Central memory CD4-positive, alpha-beta T cell (primary cell): ENCODE measurements at places on chromosomes 13 and 19.
A peak's percentile ranks its signal among the peaks of the same experiment; 100 is the strongest.

- DNase-seq, result no peak
These were observed 2.7 kb downstream of the RPL36 start for GRCh38 chr19:5692723-5693194.

DNA sequence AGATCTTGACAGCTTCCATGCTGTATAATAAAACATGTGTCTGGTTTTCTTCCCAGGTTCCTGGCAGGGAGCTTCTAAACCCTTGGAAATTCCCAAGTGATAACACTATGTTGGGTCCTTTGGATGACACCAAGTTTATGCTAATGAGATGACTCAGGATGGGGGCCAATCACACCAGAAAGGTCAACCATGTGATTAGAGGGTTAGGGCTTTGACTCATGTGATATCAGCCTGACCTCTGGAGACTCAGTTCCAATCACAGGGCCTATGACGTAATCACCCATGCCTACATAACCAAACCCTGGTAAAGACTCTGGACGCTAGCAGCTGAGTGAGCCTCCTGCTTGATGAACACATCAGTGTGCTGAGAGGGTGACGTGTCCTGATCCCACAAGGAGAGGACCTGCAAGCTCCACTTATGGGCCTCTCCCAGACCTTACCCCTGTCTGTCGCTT is 203.6 kb downstream of the DCLK1 start:
- no peak for DNase-seq

- DNase-seq, result no peak
These were observed 47.5 kb upstream of the ZNF43 start for GRCh38 chr19:21883516-21883915.

GRCh38 chr13:21033212-21033840 is 28.1 kb downstream of the LATS2 start:
- no peak for DNase-seq

DNA sequence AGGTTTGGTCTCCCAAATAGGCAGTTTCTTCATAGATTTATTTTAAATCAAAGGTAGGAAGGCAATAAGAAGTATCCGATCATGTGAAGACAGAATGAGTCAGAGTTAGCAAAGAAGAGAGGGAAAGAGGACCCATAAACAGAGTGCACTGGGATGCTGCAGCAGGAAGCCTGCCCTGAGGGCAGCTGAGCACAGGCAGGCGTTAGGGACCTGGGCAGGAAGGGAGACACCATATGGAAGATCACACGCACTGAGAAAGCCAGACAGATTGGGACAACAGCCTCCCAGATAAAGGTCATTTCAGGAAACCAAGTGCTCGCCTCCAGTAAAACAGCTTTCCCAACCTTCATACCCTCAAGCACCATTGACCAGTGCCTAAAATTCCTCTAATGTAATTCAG is 598.0 kb downstream of the EFNB2 start:
- no peak for DNase-seq

DNA sequence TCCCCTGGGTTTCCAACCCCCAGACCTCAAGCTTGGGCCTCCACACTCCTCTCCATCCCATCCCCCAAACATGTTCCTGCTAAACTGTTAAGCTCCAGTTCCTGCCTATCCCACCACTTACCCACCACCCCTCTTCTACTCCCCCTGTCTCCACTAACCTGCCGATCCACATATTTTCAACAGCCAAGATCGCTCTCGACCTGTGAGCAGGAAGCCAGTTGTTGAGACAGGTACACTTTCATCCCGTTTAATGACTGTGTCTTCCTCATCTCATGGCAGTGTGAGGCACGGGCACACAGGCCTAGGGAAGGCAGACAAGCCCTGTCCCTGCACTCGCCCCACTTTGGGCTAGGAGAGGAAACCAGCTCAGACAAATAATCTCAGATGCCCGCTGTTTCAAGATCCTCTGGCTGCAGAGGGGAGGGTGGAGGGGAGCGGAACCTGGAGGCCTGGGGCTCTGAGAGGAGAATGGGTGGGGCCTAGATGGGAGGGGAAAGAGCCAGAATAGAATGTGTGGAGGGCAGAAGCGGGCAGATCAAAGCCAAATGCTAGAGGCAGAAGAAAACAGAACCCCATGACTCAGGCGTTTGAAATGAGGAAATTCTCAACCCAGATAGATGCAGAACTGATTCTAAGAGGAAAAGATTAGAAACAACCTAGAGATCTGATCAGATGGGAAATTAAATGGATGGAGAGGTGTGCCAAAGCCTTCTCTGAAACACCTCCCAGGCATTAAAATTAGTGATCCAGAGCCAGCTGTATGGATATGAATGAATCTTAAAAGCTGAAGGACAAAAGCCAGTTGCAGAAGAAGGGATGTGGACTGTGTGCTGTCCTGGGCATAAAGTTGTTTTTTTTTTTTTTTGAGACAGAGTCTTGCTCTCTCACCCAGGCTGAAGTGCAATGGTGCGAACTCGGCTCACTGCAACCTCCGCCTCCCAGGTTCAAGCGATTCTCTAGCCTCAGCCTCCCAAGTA is 16.9 kb upstream of the CYP2S1 start:
- peak; percentile 11 for DNase-seq

- peak; percentile 3 for DNase-seq
These were observed 6.8 kb upstream of the ZNF283 start for GRCh38 chr19:43820098-43820883.

DNA sequence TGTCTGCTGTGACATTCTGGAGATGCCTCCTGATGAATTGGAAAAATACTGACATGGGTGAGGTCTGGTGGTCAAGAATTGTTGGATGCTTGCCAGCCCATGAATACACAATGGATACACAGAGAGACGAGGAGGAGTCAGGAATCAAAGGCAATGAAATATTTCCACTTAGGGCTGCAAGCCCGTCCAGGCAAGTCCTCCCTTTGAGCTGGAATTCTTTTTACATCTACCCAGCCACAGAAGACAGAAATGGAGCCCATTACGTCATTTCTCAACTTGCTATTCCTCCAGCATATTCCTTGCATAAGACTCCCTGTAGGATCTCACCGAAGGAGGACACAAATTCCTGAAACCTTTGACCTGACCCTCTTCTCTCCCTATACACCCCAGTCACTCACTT is 15.7 kb upstream of the IGFL4 start:
- no peak for DNase-seq

DNA sequence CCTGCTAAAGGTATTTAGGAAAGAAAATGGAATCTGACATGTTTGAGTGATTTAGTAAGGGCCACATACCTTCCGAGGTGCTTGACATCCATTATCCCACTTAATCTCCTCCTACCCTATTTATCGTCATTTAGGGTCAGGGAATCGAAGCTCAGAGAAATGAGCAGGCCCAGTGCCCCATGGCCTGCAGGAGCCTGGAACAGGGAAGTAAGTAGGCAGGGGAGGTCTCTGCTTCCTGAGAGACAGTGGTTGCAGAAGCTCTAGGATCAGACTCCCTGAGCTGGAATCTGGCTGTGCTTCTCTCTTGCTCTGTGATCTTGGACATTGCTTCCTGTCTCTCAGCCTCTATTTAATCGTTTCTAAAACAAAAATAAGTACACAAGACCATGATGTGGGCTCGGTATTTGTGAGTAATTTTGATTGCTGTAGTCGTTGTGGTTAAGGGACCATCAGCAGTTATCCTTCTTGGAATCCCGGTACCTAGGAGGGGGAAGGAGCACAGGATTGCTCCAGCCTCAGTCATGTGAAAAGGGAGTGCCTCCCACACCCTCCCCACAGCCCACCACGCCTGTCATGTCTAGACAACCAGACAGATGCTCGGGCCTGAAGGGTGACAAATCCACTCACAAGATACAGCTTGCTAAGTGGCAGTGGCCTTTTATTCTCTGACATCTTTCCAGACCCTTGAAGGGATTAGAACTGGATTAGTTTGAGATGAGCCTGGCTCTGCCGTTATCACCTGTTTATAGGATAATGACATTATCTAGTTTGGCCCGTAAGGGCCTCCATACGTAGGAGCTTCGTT is 169.2 kb upstream of the TSHZ3 start:
- DNase-seq, result no peak

DNA sequence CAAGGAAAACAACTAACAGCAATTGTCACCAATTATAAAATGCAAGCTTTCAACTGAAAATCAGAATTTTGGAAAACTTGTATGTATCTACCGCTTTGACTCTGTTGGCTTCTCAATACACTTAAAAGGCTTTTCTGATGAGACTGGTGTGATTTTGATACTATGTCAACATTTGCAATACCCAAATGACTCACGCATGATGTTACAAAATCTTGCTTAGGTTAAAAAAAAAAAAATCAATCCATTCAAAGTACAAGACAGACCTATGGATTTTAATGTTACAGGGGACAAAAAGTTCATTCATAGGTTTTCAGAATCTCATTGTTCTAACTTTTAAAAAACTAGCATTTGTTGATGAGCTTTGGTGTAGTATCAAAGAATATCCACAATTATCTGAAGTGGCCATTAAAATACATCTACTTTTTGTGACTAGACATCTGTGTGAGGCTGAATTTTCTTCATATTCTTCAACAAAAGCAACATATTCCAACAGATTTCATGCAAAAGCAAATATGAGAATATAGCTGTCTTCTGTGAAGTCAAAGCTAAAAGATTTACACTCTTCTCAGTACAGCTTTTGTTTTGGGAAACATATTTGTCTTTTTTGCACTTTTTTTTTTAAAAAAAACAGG is 10.7 kb downstream of the ELF1 start:
- no peak for DNase-seq

GRCh38 chr19:1009041-1009980 is 9.1 kb downstream of the GRIN3B start:
- DNase-seq, result no peak

- no peak for DNase-seq
These were observed 8.9 kb downstream of the ATG4D start for GRCh38 chr19:10552510-10553053.

GRCh38 chr19:8096071-8096470 is 43.5 kb downstream of the CCL25 start:
- no peak for DNase-seq

- DNase-seq, result no peak
These were observed 808 bp downstream of the DNMT1 start for GRCh38 chr19:10193790-10194499.

GRCh38 chr13:23433171-23434153 is at the start of gene SACS:
Gene SACS, minus strand, starts transcription at chr13:23433702. Its CDS starts 22,463 bp downstream, at chr13:23411239.
- DNase-seq, result no peak

DNA sequence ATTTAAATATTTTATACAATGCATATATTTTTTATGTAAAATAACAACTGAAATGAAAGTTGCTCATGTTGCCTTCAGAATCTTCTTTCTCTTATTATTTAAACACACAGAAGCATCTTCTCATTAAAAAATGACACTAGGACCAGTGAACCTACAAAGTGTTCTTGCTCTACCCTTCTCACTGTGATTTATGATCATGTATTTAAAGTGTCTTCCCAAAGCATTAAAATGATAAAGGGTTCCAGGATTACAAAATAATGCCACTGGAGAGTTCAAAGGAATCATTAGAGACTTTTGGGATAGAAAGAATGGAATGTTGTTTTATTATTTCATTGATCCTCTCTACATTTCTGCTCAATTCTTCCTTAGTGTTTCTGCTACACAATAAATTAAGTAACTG is 643.6 kb upstream of the SLITRK1 start:
- DNase-seq, result no peak

GRCh38 chr13:99432609-99433542 is 68.4 kb upstream of the TM9SF2 start:
- peak; percentile 86 for DNase-seq

DNA sequence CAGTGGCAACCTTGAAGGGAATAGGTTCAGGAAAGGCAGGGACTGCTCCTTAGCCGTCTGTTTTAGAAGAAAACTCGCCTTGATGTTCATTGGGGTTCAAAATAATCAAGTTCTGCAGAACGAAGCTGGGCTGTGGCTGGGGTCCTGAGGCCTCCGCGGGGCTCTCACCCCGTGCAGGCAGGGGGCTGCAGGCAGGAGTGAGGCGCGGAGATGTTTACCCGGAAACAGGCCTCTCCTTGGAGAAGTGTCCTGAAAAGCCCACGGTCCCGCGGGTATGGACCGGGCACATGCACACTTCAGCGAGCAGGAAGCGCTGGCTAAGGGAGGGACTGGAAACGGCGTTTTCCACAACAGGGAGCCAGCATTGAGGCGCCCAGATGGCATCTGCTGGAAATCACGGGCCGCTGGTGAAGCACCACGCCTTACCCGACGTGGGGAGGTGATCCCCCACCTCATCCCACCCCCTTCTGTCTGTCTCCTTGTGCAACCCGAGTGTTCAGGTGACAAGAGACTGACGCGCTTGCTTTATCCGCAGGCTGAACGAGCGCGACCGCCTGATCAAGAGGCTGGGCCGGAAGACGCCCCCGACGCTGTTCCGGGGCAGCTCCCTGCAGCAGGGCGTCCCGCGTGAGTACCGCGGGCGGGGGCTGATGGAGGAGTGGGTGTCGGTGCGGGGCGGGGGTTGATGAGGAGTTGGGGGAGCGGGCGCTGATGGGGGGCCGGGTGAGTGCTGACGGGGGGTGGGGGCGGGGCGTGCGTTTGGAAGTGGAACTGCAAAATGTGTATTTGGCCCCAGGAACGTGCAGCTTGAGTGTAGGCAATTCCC is 39.6 kb downstream of the SHISA2 start:
- DNase-seq, result peak; percentile 73

GRCh38 chr19:46100344-46100743 is 24.1 kb downstream of the IGFL3 start:
- no peak for DNase-seq

GRCh38 chr13:66914155-66914554 is 316.0 kb downstream of the PCDH9 start:
- DNase-seq, result no peak

DNA sequence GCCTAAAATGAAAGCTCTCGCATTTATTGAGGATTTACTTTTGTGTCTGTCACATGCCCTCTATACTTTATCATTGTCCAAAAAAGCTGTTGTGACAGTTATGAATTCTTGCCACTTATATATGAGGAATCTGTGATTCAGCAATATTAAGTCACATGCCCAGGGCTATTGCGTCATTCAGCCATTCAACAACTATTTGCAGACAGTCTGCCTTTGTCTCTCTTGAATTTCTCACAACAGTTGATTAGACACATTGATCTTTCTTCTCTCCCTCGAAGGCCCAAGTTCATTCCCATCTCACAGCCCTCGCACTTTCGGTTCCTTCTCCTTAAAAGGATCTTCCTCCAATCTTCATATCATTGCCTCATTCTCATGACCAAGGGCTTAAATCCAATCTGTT is 342.6 kb downstream of the MZT1 start:
- no peak for DNase-seq

DNA sequence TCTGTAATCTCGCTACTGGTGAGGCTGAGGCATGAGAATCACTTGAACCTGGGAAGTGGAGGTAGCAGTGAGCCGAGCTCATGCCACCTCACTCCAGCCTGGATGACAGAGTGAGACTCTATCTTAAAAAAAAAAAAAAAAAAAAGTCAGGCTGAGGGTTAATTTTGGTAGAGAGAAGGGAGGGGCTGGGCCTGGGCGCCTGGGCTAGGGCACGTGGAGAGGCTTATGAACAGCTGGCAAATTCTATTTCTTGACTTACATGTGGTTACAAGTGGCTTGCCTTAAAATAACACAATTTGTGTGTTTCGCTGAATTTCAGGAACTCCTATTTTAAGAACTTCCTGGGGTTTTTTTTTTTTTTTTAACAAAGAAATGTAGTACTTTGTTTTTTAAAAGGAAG is 47.6 kb upstream of the MAP3K10 start:
- DNase-seq, result peak; percentile 23

- DNase-seq, result peak; percentile 48
These were observed 1.2 kb downstream of the CGB7 start for GRCh38 chr19:49056101-49056901.
